ENCODE measurements at places on chromosomes 13 and 19.

DNA sequence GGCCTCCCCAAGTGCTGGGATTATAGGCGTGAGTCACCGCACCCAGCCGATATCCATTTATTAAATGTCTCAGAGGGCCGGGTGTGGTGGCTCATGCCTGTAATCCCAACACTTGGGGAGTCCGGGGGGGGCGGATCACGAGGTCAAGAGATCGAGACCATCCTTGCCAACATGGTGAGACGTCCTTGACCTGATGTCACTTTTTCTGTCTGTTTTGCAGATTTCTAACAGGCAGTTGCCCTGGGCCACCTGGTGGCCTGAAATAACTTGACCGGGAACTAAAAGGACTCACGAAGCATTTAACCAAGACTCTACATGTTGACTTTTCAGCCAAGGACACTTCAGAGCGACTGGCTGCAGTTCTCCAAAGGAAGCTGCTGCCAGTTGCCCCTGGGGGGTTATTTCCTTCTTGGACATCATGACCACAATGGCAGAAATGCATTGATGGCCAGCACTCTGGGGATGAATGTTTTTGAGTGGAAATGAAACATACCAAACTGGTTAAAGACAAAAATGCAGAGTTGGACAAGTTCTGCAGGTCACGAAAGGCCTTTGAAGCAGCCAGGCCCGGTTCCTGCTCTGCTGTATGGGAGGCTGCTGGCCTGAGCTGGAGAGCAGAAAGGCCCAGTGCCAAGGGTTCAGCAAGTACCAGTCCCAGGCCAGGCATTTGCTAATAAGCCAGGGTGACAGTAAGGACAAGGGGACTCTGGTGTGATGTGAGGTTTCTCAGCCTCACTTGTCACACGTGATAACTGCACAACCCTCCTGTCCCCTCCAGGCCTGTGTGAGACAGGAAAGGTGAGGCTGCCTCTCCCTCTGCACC is 8.3 kb downstream of the ZNF837 start:
- no peak for DNase-seq

DNA sequence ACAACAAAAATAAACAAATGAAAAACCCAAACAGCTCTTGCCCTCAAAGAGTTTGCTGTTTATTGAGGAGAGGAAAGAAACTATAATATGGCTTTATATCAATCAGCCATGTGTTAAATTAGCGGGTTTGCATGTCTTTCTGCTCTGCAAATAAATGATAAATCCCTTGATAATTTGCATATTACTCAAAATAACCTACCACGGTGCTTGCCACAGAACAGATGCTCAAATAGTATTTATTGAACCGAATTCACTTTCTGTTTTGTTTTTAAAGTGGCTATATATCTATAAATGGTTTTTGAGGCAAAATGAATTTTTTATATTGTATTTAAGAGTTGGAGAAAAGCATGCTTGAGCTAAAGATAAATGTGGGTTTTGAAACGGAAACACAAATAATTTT is 428.1 kb downstream of the ITGBL1 start:
- DNase-seq = no peak

DNA sequence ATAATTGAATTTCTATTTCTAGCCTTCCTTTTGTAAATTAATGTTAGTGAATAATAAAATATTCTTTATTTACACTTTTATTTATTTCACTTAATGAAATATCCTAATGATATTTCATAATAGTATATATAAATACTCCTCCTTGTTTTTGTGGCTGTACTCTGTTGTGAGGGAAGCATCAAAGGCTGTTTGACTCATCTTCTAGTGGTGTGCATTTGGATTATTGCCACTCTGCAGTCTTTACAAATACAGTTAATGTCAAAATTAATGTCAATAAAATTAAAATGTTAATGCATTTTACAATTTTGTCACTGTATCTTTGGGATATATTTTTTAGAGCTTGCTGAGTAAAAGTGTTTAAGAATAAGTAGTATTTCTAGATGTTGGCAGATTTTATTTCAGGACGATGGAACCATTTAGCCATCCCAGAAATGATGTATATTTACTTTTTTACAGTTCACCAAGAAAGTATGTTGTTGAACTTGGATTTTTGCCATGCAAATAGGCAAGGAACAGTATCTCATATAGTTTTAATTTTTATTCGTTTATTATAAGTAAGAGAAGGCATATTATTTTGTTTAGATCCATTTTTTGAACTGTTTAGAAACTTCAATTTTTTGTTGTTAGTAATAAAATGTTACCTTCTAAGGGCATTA is 281.2 kb upstream of the SLITRK6 start:
- no peak for DNase-seq

DNA sequence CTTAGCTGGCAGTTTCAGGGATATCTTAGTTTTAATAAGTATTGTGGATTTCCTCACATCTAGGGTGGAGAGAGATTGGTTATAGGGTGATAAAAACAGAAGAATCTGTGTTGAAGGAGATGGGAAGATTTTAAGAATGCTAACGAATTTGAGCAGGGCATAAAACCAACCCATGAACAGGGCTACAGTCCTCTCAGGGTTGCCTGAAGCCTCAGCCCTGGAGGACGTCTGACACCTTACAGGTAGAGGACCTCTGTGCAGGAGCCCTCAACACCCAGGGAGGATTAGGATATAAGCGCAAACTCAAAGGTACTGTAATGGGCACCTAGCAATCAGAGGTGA is 461 bp upstream of the WASF3 start:
- no peak for DNase-seq

GRCh38 chr13:112583592-112584277 is 4.2 kb downstream of the TUBGCP3 start:
- DNase-seq = no peak

DNA sequence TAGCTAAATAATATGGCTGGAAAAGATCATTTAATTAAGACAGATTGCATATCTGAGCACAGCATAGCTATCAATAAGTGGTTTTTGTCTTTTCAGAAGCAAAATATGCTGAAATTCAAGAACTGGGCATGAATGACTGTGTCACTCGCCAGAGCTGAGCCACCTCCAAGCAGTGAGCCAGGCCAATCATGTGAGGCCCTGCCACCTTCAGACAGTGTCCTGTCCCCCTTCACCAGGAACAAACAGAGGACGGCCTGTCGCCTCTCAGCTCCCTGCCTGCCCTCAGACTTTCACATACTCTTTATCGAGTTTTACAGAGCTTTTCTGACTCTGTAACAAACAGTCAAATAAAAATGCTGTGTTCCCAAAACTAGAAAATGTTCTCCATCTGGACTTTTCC is 171.0 kb upstream of the TSC22D1 start:
- no peak for DNase-seq

DNA sequence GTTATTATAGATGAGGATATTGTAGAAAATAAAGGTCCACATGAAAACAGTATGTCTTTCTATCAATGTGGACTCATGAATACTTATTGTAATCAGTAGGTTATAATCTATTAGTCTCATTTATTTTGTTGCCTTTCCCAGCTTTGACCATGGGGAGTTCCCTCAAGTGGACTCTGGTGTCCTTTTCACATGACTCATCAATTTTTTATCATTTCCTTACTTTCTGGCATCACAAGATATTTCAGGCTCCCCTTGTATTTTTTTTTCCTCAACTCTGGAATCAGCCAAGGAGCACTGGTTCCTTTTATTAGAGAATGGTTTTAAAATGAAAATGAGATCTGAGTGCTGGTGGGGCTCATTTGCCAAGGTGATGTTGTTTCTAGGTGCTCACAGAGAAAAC is 63.4 kb upstream of the DIAPH3 start:
- no peak for DNase-seq

DNA sequence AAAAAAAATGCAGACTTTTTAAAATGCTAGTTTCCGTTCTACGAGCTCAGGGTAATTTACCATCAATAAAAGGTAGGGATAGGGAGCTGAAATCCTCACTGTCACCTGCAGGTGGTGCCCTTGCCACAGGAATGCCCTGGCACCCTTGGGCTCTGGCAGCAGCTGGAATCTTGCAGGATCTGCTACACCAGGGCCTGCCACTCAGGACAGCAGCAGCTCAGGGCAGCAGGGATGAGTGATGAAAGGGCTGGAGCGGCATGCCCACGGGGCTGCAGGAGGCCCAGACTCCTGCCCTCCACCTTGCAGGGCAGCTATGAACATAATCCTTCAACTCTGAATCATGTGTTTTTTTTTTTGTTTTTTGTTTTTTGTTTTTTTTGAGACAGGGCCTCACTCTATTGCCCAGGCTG is 54.0 kb downstream of the GNG7 start:
- peak; percentile 82 for DNase-seq

- no peak for DNase-seq
These were observed 314.0 kb upstream of the GPC6 start for GRCh38 chr13:92912629-92913028.

GRCh38 chr19:31118986-31119385 is 230.2 kb downstream of the TSHZ3 start:
- DNase-seq = no peak

GRCh38 chr13:67048084-67048820 is 181.9 kb downstream of the PCDH9 start:
- no peak for DNase-seq

- no peak for DNase-seq
These were observed 16.0 kb upstream of the PRR19 start for GRCh38 chr19:42285988-42286348.

DNA sequence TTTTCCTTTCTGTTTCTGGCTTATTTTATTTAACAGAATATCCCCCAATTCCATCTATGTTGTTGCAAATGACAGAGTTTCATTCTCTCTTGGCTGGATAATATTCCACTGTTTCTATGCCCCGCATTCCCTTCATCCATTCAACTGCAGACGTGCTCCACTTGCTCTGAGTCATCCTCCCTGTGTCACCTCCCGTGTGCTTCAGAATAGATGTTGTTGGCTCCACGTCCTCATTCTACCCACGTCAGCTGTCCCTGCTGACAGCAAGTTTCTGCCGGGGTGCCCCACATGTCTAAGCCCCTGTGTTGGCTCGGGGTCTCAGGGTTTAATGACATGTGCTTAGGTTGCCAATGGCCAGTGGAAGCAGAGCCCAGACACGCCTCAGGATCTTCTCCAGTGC is 1041.0 kb downstream of the UQCRFS1 start:
- no peak for DNase-seq

DNA sequence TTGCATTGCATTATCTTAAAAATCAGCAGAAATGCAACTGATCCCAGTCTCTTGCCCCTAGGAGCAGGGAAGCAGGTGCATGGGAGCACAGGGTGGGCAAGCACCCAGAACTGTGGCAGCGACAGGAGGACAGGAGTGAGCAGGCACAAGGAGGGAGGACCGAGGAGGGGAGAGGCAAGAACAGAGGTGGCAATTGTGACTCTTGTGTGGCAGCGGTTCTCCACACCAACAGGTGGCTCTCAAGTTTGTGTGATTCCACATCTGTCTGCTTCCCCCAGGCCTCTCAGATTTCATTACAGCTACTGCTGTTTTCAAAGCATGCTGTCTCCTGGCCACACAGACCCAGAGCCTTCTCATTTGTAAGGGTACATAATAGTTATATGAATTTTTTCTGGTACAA is 108.5 kb downstream of the STK24 start:
- DNase-seq = no peak

- DNase-seq = no peak
These were observed at the start of gene TNNI3 for GRCh38 chr19:55157064-55157908. TSS of gene TNNI3 (minus strand) at chr19:55157732. CDS start at chr19:55157589, 143 bp downstream.

DNA sequence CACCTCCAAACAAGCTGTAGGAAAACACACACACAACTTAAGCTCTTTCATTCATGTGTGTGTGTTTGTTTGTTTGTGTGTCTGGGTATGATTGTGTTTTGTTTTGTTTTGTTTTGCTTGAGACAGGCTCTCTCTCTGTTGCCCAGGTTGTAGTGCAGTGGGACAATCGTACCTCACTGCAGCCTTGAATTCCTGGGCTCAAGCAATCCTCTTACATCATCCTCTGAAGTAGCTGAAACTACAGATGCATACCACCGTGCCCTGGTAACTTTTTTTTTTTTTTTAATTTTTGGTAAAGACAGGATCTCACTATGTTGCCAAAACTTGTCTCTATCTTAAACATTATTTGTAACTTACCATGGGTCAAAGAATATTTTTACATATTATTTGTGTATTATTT is 431.7 kb downstream of the SLITRK1 start:
- DNase-seq = no peak

GRCh38 chr13:105937451-105937850 is 598.0 kb downstream of the EFNB2 start:
- DNase-seq = no peak

GRCh38 chr19:3094601-3095440 is 659 bp downstream of the GNA11 start:
- no peak for DNase-seq

DNA sequence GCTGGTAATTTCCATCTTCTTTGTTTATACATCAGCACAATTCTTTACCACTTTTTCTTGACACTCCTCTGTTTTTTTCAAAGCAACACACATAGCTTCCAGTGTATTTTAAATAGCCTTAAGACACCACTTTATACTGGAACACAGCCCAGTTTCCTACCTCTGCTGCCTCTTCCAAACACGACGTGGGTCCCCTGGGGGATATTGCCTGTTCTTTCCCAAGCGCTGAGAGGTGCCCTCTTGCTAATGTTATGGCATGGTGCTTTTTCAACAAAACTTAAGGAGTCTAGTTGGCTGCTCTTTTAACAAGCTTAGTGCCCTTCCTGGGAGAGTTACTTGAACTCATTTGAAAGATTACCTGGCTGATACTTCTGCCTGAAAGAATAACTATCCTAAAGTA is 112.7 kb downstream of the OLFM4 start:
- DNase-seq = no peak
